ENCODE measurements at places on chromosomes 7 and 10.

GRCh38 chr10:54139819-54140428 lies 661.1 kb downstream of the PCDH15 start:
- DNase-seq: no peak

- no peak for DNase-seq
Measured at GRCh38 chr7:158479021-158479663, 108.5 kb downstream of the PTPRN2 start.

- DNase-seq: no peak
Measured at GRCh38 chr7:22418251-22419046, 61.5 kb upstream of the RAPGEF5 start.

DNA sequence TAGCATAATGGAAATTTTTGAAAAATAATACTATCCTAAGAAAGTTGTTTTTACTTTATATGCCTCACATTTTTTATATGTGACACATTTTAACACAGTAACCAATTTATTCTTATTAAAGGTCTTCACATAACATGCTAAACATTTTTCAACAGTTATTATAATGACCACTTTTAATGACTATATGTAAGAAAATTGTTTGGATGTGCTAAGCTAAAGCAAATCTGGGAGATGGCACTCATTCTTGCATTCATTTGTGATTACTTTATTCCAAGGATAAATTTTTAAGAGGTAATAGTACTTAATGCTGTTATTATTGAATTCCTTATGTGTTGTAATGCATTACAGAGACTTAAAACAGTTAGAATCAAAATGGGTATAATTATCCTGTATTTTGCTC lies 88.1 kb downstream of the ANKIB1 start:
- DNase-seq: no peak

DNA sequence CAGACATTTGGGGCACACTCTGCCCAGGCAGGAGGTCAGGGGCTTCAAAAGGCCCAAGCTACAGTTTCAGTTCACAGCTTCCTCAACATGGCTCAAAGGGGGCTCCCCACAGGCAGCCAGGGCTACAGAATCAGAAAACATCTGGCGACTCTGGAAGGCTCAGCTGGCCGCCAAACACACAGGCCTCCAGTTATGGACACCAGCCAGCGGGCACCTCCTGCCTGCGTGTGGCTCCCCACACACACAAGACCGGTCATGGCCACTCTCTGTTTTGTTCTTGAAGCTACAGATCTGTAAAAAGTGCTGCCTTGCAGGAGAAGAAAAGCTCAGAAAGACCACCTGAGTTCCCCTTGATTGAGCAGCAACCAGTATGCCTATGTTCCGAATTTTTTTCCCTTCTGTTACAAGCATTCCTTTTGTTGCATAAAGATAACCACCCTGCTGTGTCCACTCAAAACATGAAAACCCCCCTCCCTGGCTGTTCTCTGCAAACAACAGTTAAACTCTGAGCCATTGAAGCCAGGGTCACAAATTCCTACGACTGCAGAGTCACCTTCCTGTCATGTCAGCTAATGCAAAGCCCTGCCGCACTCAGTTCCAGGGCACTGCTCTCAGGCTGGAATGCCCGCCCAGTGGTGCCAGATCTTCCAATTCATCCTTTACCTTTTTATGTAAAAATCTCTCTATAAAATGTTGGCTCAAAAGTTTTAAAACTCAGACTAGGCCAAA lies 33.6 kb downstream of the VSTM4 start:
- DNase-seq: peak; percentile 17

GRCh38 chr7:82696631-82697030 lies 253.1 kb upstream of the CACNA2D1 start:
- DNase-seq: no peak

DNA sequence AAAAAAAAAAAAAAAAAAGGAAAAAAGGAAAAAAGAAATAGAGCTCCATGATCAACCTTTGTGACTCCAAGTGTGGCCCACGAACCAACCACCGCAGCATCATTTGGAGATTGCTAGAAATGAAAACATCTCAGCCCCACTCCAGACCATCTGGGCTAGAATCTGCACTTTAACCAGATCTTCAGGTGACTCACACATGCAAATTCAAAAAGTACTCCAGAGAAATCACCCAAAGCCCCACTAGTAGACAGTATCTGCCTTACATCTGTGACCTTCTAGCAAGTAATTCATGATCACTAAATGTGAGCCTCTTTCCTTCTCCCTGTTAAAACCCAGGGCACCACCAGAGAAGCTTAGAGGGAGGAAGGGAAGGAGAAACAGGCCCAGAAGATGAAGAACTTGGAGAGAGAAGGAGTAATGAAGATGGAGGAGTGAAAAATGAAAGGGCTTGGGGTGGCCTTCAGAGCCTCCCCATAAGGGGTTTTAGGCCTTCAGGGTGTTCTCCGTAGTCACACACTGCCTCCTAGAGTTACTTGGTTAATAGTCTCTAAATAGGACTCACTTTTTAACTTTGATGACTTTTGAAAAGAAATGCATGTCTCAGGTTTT lies 94.0 kb downstream of the SLC37A3 start:
- DNase-seq: peak; percentile 70

GRCh38 chr7:66921396-66921917 lies 432 bp downstream of the TMEM248 start:
- peak; percentile 34 for DNase-seq

GRCh38 chr7:88664630-88665233 lies 94.8 kb upstream of the ZNF804B start:
- DNase-seq: no peak

- peak; percentile 83 for DNase-seq
Measured at GRCh38 chr7:116671681-116672595, at the start of gene MET. MET (plus strand) TSS chr7:116672196; CDS start chr7:116699085, 26,889 bp downstream.

- no peak for DNase-seq
Measured at GRCh38 chr10:14036233-14036632, 294.5 kb downstream of the FRMD4A start.

- DNase-seq: no peak
Measured at GRCh38 chr7:137579913-137580640, 236.5 kb upstream of the PTN start.

GRCh38 chr7:232410-233248 lies 40.3 kb downstream of the FAM20C start:
- no peak for DNase-seq

DNA sequence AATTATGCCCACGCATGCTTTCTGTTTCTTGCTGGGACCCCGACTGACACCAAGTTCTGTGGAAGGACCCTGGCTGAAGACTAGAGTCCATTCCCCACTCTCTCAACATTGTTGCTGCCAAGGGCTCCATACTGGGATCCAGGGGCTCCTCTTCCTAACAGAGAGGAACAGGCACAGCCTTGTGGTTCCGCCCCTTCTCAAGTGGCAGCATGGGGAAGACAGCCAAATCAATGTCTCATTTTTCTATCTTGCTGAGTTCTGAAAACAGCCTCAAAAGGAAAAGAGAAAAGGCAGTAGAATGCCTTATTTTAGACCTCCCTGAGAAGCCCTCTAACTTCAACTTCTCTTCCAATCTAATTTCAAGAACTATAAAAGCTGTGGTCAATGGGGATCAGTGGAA lies 23.7 kb upstream of the LAMB1 start:
- no peak for DNase-seq

DNA sequence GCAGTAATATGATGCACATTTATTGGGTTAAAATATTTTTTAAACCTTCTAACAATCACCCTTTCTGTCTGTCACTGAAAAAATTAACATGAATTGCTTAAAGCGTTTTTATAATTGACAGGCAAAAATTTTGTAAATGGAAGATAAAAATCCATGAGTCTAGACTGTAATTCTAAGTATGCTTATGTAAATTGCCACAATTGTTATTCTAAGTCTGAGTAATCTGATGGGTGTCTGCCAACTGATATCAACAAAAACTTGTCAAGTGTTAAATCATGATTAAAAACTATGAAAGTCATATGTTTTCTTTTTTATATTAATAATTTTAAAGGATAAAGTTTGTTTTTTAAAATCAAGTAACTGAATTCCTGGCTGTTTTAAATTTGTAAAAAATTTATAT lies 208.2 kb downstream of the CDK14 start:
- DNase-seq: no peak

GRCh38 chr7:29228289-29229011 lies 33.9 kb downstream of the CHN2 start:
- no peak for DNase-seq

- no peak for DNase-seq
Measured at GRCh38 chr10:93954726-93955363, 38.9 kb upstream of the PLCE1 start.

DNA sequence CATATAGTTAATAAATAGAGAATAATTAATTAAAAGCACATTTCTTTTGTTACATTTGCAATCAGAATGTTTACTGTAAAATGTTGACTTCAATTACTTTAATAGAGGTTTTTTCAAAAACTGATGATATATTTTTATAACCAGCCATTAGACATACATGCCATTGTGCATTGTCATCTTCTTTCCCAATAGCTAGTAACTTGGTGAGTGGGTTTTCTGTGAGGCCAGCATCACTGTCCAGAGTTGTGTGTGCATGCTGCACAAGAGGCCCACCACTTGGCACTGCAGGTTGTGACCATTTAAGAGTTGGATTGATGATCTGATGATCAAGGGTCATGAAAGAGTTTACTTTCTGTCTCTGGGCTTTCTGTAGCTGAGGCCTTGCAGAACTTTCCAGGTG lies 46.5 kb downstream of the TFEC start:
- peak; percentile 18 for DNase-seq

DNA sequence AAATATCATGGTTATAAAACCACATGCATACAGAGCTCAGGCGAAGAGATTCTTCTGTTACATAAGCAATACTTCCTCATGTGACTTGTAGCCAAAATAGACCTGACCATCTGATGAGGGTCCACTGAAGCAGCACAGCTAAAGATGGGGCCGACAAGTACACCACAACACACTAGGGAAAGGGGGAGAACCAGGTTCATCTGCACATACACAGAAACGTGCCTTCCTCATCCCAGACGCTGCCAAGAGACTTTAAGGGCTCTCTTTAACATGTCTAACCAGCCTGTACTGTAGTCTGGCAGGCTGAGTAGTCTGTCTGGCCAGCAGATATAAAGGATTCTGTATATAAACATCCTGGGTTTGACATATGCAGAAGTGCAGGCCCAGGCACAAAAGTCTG lies 30.3 kb downstream of the ERCC6 start:
- peak; percentile 9 for DNase-seq

GRCh38 chr10:7333961-7334641 lies 76.7 kb downstream of the SFMBT2 start:
- DNase-seq: no peak

DNA sequence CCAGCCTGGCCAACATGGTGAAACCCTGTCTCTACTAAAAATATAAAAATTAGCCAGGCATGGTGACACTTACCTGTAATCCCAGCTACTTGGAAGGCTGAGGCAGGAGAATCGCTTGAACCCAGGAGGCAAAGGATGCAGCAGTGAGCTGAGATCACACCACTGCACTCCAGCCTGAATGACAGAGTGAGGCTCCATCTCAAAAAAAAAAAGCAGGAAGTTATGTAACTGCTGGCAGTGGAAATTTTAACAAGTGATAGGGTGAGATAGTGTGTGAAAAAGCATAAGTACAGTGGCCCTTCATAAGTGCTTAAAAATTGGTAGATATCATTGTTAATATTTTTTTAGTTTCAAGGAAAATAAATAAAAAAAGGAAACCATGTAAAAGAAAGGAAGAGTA lies 12.3 kb downstream of the AKR1C3 start:
- peak; percentile 67 for DNase-seq

- DNase-seq: no peak
Measured at GRCh38 chr7:24545215-24545614, 28.0 kb upstream of the PALS2 start.

DNA sequence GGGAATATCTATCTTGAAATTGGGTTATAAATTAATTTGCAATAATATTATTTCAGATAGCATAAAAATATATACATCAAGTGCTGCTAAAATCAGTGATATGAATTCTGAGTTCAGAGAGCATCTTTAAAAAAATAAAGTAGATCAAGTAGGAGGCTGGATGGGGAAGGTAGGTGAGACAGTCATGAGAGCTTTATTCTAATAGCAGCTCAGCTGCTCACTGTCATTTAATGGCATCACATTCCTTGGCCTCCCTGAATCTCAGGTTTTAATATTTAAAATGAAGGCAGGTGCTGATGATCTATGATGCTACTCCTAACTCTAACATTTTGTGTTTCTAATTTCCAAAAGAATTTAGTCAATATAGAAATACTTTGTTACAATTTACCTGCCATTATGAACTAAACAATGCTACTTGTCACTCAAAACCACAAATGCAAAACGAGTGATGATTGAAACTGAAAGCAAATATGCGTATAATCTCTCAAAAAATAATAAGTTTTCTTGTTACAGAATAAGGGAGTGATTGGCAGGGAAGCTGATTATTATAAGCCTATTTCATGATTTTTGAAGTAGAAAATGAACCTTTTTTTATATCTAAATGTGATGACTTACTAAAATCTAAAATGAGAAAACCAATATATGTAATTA lies 147.6 kb upstream of the CSTF2T start:
- no peak for DNase-seq

DNA sequence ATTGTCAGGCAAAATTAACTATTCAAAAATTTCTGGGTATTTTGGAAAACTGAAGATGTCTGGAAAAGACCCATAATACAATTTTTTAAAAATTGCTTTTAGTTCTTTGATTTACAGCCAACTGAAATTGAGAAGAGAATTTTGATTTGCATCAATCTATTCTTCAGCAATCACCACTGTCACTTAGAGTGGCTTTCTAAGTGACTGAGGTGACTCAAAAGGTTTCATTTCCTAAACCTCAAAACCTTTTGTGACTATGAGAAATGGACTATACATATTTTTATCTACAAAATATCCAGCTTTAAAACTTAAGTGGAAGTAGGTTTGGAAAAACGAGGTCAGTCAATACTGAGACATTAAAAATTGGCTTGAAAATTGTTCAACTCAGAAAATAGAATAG lies 60.0 kb downstream of the ENO4 start:
- no peak for DNase-seq

GRCh38 chr7:139782932-139783331 lies 5.1 kb upstream of the HIPK2 start:
- no peak for DNase-seq

DNA sequence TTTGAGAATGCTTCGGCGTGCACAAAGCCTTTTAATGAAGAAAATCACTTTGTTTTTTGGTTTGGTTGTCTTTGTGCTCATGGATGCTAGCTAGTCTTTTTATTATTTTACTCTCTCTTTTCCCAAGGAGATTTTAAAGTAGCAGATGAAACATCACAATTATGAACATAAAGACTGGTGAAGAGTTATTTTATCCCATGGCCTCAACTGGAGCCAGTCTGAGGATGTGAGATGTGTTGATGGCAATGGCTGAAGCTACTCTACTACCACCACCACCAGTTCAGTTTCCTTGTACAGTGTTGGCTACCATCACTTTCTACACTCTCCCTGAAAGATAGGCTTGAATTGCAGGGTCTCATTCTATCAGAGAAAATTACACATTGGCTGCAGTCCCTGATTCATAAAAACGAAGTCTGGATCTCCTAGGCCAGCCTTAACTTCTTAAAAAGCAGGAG lies 494 bp upstream of the HERC4 start:
- DNase-seq: no peak
